Stimulated activated CD8-positive, alpha-beta memory T cell treated with anti-CD3 and anti-CD28 coated beads, Interleukin-7, amount 100 ng/mL, for 48 hours (primary cell): ENCODE measurements at places on chromosomes 6 and 20.

DNA sequence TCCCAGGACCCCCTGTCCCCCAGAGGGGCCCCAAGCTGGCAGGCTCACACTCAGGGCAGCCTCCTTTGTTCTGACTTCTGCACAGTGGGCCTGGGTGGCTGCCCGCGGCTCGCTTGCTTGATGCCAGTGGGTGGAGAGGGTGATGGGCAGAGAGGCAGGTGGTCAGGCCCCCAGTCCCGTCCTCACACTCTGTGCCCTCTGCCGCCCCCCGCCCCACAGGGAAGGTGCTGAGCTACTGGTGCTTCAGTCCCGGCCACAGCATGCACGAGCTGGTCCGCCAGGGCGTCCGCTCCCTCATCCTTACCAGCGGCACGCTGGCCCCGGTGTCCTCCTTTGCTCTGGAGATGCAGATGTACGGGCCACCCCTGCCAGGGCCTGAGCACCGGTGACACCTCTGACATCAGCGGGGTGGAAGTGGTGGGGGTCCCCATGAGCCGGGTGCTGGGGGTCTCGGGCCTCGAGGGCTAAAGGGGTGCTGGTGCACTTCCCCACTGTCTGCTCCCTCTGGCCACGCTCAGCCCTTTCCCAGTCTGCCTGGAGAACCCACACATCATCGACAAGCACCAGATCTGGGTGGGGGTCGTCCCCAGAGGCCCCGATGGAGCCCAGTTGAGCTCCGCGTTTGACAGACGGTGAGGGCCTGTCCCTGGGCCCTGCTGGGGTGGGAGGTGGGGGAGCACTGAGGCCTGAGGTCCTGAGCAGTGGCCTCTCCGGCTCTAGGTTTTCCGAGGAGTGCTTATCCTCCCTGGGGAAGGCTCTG, 8.9 kb upstream of the TNFRSF6B start:
- DNase-seq, result no peak

DNA sequence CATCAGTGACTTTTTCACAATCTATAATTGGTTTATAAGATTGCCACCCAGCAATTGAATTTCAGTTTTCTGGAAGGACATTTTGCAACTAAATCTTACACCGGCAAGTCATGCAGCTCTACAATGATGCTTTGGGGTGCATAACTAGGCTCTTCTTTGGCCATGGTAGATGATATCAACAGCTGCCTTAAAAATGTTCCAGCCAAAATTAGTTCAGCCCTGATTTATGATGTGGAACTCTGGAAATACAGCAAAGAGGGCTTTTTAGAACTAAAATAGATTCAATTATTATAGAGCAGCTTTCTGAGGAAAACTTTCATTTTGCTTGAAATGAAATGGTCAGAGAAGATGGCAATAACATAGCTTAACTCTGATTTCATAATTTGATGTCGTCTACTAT, 18.4 kb upstream of the MCM9 start:
- DNase-seq, result no peak

DNA sequence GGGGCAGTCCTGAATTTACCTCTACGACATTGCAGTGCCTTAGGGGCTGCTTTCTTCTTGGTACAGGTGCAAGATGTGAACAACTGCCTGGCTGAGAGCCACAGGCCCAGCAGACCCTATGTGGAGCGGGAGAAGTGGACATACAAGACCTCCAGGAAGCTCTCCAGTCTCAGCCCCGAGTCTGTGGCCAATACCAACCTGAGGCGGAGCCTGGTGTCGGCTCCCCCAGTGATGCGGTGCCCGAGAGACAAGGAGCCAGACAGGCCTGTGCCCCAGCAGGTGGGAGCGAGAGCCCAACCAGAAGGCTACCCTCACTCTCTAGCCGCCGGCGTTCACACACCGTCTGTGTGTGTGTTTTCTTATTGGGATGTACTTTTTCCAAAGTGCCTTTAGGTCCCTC, 59.6 kb downstream of the EFCAB8 start:
- no peak for DNase-seq

DNA sequence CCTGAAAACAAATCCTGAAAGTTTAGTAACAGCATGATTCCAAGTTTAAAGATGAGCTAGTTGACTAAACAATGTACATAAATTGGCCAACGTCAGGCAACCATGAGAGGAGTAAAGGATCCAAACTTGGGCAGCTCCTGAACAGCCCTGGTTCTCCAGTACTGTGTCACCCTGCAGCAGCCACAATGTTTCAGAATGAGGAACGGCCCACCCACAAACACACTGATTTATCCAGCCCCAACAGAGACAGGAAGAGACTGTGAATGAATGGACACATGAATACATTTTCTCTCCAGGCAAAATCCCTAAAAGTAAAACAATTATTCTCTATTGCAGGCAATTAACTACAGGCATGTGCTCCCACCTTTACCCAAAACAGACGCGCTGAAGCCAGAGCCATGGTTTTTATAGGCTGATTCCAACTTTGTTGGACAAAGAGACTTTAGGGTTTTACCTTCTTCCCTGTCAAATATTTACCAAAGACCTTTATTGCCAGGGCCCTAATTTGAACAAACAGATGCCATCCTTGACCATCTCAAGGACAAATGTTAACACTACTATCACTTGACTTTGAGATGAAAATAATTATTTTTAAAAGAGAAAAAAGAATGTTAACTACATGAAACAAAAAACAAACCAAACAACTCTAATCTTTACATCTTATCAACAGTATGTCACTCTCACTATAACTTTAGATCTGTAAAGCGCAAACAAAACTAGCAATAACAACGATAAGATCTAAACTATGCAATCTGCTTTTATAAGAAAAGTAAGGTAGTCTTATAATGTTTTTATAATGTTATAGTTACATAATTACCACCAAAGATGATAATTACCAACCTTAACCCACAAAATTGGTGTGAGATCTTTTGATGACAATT, 22.9 kb downstream of the CNKSR3 start:
- no peak for DNase-seq

DNA sequence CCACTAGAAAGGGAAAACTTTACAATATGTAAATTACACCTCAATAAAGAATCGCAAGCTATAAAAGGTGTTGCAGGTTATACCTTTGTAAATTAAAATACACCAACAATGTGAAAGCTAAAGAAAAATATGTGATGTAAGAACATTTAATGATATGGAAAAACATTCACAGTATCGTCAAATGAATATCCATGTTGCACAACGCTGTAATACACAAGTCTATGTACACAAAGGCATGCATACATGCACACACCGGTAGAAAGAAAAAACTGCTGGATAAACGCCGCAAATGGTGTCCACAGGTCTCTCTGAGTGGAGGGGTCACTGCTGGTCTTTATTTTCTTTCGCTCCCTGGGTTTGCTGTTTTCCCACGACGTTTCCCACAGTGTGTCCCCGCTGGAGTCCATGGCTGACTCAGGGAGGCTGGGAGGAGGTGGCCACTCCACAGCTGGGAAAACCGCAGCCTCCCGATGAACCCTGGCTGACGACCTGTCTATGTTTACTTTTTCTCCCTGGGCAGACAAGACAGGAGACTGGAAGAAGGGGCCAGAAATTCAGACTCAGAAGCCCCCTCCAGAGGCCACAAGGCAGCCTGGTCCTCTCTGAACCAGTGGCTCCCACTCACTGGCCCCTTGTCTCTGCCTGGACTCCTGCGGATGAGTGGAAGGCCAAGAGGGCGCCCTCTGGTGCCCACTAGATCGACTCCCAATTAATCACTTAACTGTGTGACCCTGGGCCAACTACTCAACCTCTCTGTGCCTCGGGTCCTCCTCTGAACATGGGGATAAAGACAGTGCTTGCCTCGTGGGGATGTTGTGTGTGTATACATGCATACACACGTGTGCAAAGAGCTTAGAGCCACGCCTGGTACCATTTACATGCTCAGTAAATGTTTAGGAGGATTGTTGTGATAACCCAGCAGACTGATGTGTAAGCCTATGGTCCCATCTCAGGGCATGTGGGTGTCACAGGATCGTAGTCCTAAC, 12.8 kb upstream of the BPI start:
- no peak for DNase-seq
